ENCODE measurements at places on chromosomes 5 and 9.

DNA sequence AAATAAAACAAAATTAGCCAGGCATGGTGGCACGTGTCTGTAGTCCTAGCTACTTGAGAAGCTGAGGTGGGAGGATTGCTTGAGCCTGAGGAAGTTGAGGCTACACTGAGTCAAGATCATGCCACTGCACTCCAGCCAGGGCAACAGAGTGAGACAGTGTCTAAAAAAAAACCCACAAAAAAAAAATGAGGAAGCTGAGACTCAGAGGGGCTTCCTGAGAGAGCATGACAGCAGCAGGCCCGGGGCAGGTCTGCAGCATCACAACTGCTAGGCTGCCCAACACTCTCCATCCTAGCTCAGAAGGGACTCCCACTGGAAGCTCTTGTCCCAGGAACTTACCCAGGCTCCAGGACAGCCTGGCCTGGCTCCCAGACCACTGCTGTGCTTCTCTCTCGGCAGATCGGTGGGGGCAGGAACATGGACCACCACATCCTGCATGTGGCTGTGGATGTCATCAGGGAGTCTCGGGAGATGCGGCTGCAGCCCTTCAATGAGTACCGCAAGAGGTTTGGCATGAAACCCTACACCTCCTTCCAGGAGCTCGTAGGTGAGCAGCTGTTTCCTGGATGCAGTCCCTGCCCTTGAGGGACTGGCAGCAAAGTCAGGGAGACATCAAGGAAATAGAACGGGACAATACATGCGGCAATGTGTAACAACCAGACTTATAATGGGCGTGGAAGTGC is 19.1 kb downstream of the PTGS1 start:
- no peak for DNase-seq

GRCh38 chr9:18331808-18332209 is 142.1 kb upstream of the ADAMTSL1 start:
- no peak for DNase-seq

- DNase-seq = no peak
These were observed 91.5 kb downstream of the GHR start for GRCh38 chr5:42514754-42515153.

- DNase-seq = no peak
These were observed 7.1 kb downstream of the KIF20A start for GRCh38 chr5:138186002-138186447.

- DNase-seq = no peak
These were observed 27.6 kb downstream of the LEAP2 start for GRCh38 chr5:132901036-132901435.

- no peak for DNase-seq
These were observed 11.3 kb upstream of the SLC34A1 start for GRCh38 chr5:177372910-177373309.

- DNase-seq = no peak
These were observed 18.1 kb upstream of the SMAD5 start for GRCh38 chr5:136114414-136115125.

- no peak for DNase-seq
These were observed 75.5 kb upstream of the OTULINL start for GRCh38 chr5:14506140-14506538.

DNA sequence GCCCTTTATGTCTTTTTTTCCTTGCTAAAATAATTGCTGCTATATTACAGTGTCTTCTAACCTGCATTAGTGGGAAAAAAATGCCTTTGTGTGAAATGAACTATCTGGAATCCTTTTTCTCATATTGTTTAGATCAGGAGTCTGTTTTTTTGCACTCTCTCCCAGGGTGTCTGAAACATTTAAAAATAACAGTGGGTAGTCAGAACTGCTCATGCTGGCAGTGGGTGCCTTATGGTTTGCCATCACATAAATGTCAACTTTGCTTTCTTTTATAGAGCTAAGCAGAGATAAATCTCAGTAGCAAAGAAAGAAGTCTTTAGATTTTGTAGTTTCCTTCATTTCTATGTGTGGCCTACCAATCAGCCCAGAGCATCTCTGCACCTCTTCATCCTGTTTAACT is 347.8 kb upstream of the RGMB start:
- DNase-seq = no peak

GRCh38 chr5:91643797-91644196 is 260.7 kb upstream of the ARRDC3 start:
- no peak for DNase-seq

- DNase-seq = no peak
These were observed 180.1 kb downstream of the ACTL7B start for GRCh38 chr9:108675708-108676107.
